ENCODE measurements at places on chromosomes 3 and 15.
A peak's percentile ranks its signal among the peaks of the same experiment; 100 is the strongest.

DNA sequence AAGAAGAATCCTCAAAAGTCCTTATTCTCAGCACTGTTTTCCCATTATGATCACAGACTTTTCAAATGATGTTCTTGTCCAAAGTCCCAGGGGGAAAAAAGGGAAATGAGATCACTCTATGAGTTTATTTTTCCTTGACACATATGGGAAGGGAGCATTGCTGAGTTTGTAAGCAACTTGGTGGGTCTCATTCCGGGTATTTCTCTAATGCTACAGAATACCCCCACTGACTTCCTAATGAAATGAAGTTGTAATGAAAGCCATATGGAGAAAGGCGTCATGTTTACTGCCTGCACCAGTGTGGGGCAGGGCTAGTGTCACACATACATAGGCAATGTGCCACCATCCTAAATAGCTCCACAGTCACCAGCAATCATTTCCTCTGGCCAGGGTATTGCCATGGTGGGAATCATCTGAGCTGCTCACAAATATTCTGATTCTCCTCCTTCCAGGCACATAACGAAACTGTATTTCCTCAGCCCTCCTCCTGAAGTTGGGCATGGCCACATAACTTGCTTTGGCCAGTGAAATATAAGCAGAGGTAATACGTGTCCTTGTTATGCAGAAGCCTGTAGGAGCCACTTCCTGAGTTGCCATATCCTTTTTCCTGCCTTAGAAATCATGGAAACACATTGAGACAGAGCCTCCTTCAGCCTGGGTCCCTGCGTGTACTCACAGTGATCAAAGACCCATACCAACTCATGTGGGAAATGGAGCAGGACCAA lies 41.0 kb upstream of the C15orf61 start:
- DNase-seq: no peak

DNA sequence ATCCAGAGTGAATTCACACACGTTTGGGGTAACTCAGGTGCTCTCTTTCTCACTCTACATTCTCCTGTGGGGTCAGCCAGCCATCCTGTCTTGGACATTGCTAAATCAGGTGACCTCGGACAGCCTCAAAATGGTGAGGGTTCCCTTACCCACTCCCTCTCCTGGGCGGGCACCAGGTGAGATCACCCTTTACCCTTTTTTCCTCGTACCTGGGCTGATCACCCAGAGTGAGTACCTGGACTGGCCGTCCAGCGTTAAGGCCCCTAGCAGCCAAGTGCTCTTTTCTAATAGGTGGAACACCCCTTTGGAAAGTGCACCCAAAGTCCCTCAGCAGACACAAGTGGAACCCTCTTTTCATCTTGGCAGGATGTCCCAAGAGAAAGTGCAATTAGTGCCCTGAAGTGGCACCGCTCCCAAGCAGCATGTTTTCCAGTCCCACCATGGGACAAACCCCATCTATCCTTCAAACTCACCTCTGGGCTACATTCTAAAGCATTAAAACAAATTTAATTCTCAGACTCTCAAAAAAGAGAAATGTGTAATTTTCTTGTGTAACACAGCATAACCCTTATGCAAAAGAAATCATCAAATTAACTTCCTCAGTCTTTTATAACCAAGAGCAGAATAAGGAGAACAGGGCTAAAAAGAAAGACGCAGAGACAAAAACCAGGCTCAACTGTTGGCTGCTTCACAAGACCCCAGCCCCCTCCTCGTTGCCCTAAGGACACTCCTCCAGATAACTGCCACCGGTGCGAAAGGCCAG lies 20.7 kb downstream of the TRANK1 start:
- no peak for DNase-seq

GRCh38 chr15:59245559-59245958 lies 38.9 kb downstream of the LDHAL6B start:
- no peak for DNase-seq

DNA sequence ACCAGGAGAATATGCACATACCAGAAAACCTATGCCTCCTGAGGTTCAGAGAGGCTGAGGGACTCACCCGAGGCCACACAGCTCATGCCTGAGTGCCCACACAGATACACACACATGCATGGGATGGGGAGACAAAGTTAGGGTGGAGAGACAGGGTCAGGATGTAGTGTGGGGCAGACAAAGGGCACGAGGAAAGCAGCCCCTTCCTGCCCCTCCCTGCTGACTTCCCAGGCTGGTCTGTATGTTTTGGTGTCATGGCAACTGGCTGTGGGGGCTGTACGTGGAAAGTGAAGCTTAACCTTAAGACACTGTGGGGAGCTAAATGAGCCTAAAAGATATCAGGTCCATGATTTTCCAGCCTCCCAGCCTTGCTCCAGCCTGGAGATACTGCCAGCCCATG lies 57.8 kb downstream of the EPHB3 start:
- no peak for DNase-seq

DNA sequence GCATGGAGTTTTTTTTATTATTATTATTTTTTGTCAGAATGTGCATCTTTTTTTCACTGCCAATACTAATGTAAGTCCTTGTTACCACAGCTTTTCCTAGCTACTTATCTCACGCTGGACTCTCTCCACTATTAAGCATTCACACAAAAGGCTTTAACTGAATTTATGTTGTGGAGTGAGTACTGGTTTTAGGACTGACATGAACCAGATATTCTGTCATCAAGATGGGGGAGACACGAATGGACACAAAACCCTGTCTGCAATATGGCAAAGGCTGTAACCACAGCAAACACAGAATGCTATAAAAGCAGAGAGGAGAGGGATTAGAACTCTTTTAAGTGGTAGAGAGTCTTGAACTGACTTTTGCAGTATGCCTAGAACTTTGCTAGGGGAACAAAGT lies 592.2 kb upstream of the TBL1XR1 start:
- no peak for DNase-seq

DNA sequence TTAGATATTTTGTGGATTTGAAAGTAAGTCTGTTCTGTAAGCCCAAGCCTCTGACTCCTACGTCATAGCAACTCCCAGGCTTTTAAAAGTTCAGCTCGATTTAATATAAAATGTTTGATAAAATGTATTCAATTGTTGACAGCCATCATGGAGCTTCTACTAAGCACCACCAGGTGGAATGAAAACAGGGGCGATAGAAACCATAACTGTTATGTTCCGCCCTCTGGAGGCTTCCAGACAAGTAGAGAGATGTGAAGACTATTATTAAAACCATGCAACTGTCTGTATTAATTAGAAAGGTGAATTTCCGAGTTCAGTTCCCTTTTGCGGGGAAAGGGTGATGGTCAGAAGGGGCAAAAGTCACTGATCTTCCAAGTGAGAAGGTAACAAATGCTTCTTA lies 292.2 kb downstream of the NR2F2 start:
- DNase-seq: no peak

GRCh38 chr15:100169615-100170290 lies 172.0 kb downstream of the ADAMTS17 start:
- DNase-seq: no peak

DNA sequence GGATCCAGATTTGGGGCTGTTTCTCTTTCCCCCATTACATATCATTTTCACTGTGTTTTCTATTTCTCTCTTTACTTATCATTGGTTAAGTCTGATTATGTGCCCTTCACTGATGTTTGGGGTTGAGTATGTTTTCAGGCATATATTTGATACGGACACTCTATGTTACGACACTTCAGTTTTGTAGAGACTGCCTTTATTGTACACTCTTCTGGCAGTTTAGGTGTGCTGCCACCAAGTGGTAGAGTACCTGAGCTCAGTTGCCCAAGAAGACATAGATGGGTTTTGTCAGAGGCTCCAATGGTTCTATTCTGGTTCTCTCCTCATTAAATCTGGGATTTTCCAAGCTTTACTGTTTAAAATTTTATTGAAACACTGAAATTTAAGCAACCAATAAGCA lies 255.0 kb upstream of the ROPN1 start:
- peak; percentile 58 for DNase-seq

DNA sequence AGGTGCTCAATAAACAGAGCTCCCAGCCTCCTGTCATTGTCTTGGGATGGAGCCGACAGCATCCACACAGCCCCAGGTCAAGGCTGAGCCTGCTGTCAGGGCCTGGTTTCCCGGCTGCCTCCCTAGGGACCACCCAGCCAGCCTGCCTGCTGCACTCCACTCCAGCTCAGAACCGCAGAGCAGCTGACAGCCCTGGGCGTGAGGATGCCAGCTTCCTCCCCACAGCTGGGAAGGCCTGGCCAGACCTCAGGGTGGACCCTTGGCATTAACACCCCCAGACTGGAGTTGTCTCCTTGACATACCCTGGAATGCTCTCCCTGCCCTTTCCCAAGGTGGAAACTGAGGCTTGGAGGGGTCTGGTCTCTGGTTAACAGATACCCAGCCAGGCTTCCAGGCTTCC lies 112.0 kb downstream of the WNT7A start:
- no peak for DNase-seq

- DNase-seq: no peak
Observed at GRCh38 chr3:127374086-127375010, 86.5 kb upstream of the PRR20G start.

DNA sequence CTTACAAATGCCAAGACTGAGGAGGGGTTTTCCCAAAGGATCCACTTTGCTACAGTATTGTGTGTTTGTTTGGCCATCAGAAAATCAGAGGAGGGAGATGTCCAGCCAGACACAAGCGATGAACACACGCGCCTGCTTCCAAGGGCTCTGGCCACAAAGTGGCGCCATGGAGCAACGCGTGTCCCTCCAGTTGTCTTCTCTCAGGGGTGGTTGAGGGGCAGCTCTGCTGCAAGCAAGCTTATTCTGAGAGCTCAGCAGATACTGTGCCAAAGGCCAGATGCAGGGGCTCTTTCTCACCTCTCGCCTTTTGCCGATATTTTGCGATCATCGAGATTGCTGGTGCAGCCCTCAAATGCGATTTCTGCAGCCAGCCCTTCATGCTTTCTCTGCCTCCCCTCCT lies 88.9 kb upstream of the OSBPL11 start:
- DNase-seq: no peak

- no peak for DNase-seq
Observed at GRCh38 chr3:64568895-64569517, 118.8 kb downstream of the ADAMTS9 start.

- DNase-seq: no peak
Observed at GRCh38 chr3:101217472-101218245, 102.7 kb downstream of the IMPG2 start.

GRCh38 chr3:153209596-153209995 lies 47.6 kb downstream of the RAP2B start:
- no peak for DNase-seq

DNA sequence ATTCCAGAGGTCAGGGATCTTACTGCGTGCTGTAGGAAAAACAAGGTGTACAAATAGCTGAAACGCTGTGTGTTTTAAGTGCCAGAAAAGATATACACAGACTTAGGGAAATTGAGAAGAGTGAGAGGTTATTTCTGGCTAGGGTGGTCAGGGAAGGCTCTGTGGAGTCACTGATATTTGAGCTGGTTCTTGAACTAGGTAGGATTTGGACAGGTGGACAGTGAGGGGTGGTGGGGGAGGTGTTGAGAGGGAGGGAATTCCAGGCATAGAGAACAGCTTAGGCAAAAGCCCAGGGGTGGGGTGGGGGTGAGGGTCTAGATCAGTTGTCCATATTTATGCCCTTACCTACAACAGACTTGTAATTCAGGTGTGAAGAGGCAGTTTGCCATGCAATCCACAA lies 7.0 kb downstream of the SEMA6D start:
- DNase-seq: no peak

DNA sequence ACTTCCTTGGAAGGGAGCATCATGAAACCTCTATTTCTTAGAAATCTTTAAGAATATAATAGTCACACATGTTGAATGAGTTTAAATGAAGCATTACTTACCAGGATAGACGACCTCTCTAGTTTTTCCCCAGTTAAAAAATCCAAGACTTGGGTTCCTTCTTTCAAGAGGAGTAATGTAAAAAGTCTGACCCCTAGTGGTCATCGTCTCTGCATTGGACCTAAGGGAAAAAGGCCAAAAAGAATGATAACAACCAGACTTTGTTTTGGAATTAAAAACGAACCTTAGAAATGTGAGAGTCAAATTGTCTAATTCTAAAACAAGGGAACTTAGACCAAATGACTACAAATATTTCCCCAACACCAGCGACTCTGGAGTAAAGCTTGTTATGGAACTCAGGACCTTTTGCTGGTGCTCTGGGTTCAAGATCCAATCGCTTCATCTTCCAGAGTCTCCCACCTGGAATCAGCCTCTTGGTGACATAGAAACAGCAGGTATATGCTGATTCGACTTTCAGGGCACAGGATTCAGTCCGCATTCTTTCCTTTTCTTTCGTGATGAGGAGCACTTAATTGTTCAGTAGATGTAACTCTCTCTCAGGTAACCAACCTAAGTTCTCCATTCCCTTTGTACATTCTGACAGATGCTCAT lies 214.8 kb upstream of the TPRG1 start:
- DNase-seq: no peak

- DNase-seq: no peak
Observed at GRCh38 chr3:62241279-62241678, 132.1 kb downstream of the FEZF2 start.

DNA sequence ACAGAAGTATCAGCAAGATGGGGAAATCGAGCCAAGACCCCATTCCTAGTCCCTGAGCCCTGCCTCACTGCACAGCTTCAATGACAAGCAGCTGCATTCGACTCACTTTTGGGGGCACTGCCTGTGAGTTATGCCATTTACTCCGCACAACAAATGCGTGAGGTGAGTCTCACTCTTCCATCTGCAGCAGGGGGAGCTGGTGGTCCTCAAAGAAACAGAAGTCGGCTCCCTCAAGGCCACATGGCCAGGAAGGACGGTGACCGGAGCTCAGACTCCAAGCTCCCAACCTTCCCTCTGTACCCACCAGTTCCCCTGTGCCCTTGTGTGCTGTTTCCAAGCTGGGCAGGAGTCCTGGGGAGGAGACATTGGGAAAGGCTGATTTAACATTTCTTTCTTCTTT lies 127.7 kb upstream of the IQSEC1 start:
- no peak for DNase-seq

GRCh38 chr15:49036650-49037545 lies 9.3 kb downstream of the SECISBP2L start:
- DNase-seq: no peak

GRCh38 chr3:3074551-3075257 lies 35.5 kb downstream of the IL5RA start:
- DNase-seq: no peak

DNA sequence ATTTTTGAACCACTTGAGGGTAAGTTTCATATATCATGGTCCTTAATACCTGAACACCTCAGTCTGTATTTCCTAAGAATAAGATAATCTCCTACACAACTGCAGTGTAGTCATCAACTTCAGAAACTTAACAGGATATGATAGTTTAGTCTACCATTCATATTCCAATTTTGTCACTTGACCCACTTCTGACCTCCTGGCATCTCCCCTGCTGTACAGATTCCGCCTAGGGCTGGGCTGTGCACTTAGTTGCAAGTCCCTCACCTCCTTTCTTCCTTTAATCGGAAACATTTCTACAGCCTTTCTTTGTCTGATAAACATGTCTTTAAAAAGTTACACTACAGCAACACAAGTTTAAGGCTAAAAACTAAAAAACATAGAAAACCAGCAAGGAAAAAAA lies 218.4 kb upstream of the SLCO3A1 start:
- no peak for DNase-seq

- DNase-seq: no peak
Observed at GRCh38 chr3:71305231-71306206, 278.0 kb downstream of the FOXP1 start.

GRCh38 chr3:193884027-193884426 lies 251.9 kb upstream of the HES1 start:
- DNase-seq: no peak

All from Peyer's patch (tissue), 4 donors.